ENCODE measurements at places on chromosomes 7 and 10. TPM values are rescaled to one million over a fixed set of nuclear protein-coding genes. Genes with fewer than 3 reads are reported as not detected.

GRCh38 chr7:27532314-27532713 is 130.4 kb downstream of the HIBADH start:
- H3K27ac ChIP-seq: no peak overlapping the region
- DNase-seq: no peak
- H3K4me1 ChIP-seq: no peaks in the 10 kb centered on the region
- H3K36me3 ChIP-seq: peaks cover 21% of the 10 kb centered on the region
- H3K27me3 ChIP-seq: no peaks in the 10 kb centered on the region

GRCh38 chr10:77715088-77715487 is 77.5 kb upstream of the KCNMA1 start:
- H3K27me3 ChIP-seq: no peaks in the 10 kb centered on the region
- peak; percentile 68 for DNase-seq
- peaks cover 8% of the 10 kb centered on the region for H3K4me1 ChIP-seq
- H3K36me3 ChIP-seq: no peaks in the 10 kb centered on the region

GRCh38 chr10:133316732-133317131 is 8.0 kb downstream of the ZNF511 start:
- peaks cover 14% of the 10 kb centered on the region for H3K36me3 ChIP-seq
- peaks cover 32% of the 10 kb centered on the region for H3K4me1 ChIP-seq
- no peaks in the 10 kb centered on the region for H3K27me3 ChIP-seq
- no peak overlapping the region for H3K4me3 ChIP-seq
- no peak overlapping the region for H3K27ac ChIP-seq

- no peaks in the 10 kb centered on the region for H3K4me1 ChIP-seq
- no peaks in the 10 kb centered on the region for H3K36me3 ChIP-seq
- peaks cover 19% of the 10 kb centered on the region for H3K27me3 ChIP-seq
- no peak overlapping the region for H3K4me3 ChIP-seq
Observed at GRCh38 chr10:48801001-48801421, 116.3 kb downstream of the WDFY4 start.

DNA sequence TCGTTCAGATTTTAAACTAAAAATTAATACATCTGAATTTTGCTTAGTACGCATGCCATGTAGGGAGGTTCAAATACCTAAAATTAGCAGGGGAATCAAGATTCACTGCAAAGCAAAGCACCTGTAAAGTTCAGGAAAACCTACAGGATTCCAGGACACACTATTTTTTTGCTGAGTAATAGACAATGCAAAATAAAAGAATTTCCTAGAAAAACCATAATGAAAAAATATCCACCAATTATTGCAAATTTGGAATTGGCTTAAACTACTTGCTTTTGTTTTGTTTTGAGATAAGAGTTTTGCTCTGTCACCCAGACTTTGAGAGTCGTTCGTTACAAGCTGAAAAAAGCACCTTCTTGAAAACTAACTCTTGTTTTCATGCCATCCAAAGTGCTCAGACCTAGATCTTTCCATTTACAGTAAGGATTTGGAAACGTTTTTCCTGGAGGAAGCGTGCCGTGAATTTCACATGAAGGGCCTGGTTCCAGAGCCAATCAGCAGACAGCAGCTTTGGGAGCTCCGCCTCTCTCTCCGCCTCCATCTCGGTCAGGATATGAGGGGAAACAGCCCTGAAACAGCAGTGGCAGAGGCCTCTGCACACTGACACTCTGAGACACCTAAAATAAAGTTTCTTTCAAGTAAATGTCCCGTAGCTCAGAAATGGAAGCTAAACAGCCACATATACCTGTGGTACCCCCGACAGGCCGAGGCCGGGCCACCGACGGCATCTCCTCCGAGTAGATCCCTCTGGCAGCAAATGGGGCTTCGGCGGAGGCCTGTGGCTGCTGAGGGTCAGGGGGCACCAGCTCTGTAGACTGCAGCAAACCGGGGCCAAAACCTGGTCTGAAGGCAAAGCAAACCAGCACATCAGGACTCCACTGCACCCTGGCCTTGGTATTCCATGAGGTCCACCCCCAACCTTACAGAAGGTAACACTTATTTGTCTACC is 45.9 kb upstream of the ATP6V0A4 start:
- peaks cover 14% of the 10 kb centered on the region for H3K27me3 ChIP-seq
- peak; percentile 65 for DNase-seq
- H3K27ac ChIP-seq: no peak overlapping the region
- peaks cover 7% of the 10 kb centered on the region for H3K4me1 ChIP-seq
- H3K36me3 ChIP-seq: no peaks in the 10 kb centered on the region

GRCh38 chr10:110918269-110918642 is 724 bp downstream of the BBIP1 start:
- H3K4me3 ChIP-seq: peak overlapping the region; percentile 90
- H3K27me3 ChIP-seq: no peaks in the 10 kb centered on the region
- DNase-seq: peak; percentile 90
- no peaks in the 10 kb centered on the region for H3K36me3 ChIP-seq
- H3K4me1 ChIP-seq: peaks cover 12% of the 10 kb centered on the region

NYAP1 gene
- 0.82 TPM for total RNA-seq

DNA sequence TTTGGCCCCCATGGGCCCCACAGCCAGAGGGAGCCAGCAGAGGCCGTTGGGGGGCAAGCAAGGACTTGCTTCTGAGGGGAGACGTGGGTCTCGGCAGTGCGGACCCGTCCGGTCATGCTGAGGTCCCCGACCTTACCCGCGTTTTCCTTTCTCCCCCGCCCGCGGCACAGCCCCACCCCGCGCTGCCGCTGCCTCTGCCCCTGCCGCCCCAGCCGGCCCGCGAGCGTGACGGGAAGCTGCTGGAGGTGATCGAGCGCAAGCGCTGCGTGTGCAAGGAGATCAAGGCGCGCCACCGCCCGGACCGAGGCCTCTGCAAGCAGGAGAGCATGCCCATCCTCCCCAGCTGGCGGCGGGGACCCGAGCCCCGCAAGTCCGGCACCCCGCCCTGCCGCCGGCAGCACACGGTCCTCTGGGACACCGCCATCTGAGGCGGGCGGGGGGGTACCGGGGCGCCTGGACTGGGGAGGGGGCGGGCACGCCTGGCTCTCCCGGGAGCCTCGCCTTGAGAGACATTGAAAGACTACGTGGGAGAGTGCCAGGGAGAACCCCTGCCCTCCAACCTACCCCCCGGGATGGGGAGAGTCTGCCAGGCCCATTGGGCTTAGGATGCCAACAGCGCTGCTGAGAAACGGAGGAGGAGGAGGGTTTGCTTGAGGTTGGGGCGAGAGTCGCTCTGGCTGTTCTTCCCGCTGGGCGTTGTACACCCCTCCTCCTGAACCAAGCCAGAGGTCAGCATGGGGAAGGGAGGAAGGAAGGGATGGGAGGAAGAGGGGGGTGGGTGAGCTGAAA is 9.9 kb downstream of the NYAP1 start:
- no peaks in the 10 kb centered on the region for H3K36me3 ChIP-seq
- H3K27me3 ChIP-seq: no peaks in the 10 kb centered on the region
- H3K4me3 ChIP-seq: peak overlapping the region; percentile 30
- no peak overlapping the region for H3K27ac ChIP-seq
- peaks cover 28% of the 10 kb centered on the region for H3K4me1 ChIP-seq
- DNase-seq: peak; percentile 69

DNA sequence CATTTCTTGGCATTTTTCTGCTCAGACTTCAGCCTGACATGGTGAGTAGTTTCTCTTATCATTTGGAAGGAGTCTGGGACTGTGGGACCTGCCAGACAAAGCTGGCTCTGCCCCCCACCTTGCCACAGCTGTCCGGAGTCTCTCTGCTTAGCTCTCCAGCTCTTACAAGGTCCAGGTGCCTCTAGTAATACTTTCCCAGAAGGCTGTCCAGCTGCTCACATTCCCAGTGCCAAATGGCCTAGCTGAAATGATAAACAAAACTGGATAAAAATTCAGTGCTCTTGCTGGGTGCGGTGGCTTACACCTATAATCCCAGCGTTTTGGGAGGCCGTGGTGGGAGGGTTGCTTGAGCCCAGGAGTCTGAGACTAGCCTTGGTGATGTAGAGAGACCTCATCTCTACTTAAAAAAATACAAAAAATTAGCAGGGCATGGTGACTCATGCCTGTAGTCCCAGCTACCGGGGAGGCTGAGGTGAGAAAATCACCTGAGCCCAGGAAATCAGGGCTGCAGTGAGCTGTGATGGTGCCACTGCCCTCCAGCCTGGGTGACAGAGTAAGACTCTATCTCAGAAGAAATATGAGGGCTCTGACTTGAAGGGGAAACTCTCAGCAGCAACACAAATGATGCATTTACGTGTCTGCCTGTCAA is 86.8 kb downstream of the C10orf90 start:
- H3K36me3 ChIP-seq: no peaks in the 10 kb centered on the region
- no peaks in the 10 kb centered on the region for H3K4me1 ChIP-seq
- H3K27me3 ChIP-seq: no peaks in the 10 kb centered on the region

DNA sequence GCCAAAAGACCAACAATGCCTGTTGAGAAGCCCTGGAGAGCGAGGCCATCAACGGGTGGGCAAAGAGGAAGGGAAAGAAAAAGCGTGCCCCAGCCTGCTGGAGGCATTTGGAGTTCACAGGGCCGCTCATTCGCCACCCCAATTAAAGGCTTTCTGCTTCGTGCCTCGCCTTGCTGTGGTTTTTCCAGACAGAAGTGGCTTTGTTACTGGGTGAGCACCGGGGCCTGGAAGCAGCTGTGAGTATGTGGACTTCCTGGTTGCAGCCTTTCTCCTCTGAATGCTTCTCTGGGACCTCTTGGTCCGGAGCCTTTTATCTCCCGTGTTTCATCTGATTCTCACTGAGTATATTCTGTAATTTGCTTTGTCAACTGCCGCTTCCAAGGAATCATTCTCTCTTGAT is 118.1 kb upstream of the EGR2 start:
- H3K4me1 ChIP-seq: no peaks in the 10 kb centered on the region
- H3K4me3 ChIP-seq: no peak overlapping the region
- DNase-seq: no peak
- H3K27ac ChIP-seq: no peak overlapping the region

GRCh38 chr10:33732161-33732680 is 397.8 kb upstream of the NRP1 start:
- H3K27me3 ChIP-seq: no peaks in the 10 kb centered on the region
- H3K27ac ChIP-seq: no peak overlapping the region
- H3K4me3 ChIP-seq: no peak overlapping the region
- H3K36me3 ChIP-seq: no peaks in the 10 kb centered on the region

- H3K27ac ChIP-seq: no peak overlapping the region
- peaks cover 16% of the 10 kb centered on the region for H3K27me3 ChIP-seq
- 0 out of 2 replicates have a peak overlapping the region, but pooled peaks have one; percentile 4 for H3K4me3 ChIP-seq
- H3K4me1 ChIP-seq: peaks cover 9% of the 10 kb centered on the region
Observed at GRCh38 chr7:39414224-39415035, 151.8 kb upstream of the YAE1 start.

AHCYL2 gene
- 5.2 TPM for total RNA-seq

GRCh38 chr10:129951970-129952265 is 12.2 kb downstream of the EBF3 start:
- H3K27ac ChIP-seq: no peak overlapping the region
- no peaks in the 10 kb centered on the region for H3K4me1 ChIP-seq
- no peaks in the 10 kb centered on the region for H3K36me3 ChIP-seq
- DNase-seq: no peak

GRCh38 chr10:8133146-8133545 is 78.7 kb downstream of the GATA3 start:
- H3K36me3 ChIP-seq: no peaks in the 10 kb centered on the region
- H3K4me1 ChIP-seq: no peaks in the 10 kb centered on the region
- no peaks in the 10 kb centered on the region for H3K27me3 ChIP-seq
- H3K4me3 ChIP-seq: no peak overlapping the region

DNA sequence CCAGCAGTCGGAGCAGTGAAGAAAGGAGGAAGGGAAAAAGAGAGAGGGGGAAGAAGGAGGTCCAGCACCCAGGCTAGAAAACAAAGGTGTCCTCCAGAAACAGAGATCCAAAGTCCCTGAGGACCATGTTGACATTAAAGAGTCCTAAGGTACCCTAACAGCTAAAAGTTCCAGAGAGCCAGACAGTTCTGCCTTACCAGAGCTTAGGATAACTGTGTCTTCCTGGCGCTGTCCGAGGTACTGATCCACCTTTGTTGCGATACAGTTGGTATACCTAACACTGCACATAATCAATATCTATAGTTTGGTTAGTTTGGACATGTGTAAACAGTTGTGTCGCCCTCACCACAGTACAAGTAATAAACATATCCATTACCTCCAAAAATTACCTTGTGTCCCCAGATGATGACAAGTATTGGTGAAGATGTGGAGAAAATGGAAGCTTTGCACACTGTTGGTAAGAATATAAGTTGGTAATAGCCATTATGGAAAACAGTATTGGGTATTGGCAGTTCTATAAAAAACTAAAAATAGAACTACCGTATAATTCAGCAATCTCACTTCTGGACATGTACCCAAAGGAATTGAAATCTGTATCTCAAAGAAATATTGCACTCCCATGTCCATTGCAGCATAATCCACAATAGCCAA is 59.8 kb downstream of the GRID1 start:
- DNase-seq: peak; percentile 7
- no peak overlapping the region for H3K27ac ChIP-seq
- no peak overlapping the region for H3K4me3 ChIP-seq
- H3K36me3 ChIP-seq: no peaks in the 10 kb centered on the region

DNA sequence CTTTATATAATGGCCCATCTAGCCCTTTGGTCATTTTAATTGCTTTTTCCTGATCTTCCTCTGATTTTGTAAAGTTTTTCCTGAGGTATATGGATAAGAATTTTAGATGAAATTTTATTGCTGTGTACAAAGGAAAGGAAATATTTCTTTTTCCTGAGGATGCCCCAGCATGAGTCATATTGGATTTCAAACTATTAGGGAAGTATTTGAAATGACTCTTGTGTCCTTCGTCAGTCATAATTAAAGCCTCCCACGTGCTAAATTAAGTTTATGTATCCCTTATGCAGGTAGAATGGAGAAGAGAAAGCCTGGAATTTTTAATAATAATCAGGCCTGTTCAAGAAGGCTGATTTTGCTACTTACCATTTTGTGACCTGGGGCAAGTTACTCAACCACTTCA is 82.6 kb upstream of the GLI3 start:
- H3K36me3 ChIP-seq: no peaks in the 10 kb centered on the region
- DNase-seq: no peak
- no peak overlapping the region for H3K4me3 ChIP-seq
- H3K27me3 ChIP-seq: no peaks in the 10 kb centered on the region

DNA sequence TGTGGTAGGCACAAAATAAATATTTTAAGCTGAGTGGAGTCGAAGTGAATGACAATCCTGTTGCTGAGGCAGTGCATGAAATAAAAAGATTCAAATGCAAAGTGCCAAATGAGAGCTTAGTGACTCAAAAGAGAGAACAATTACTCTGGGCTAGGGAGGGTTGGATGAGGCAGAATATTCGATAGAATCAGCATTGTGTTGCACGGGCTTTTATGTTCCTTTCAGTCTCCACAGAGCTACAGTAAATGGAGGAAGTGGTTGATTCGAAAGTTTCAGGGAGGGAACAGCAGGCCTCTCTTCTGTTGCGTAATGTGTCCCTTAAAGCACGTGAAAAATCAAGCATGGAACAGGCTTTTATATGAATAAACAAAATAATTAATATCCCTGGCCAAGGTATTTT is 599.3 kb upstream of the CELF2 start:
- no peak for DNase-seq
- H3K4me1 ChIP-seq: no peaks in the 10 kb centered on the region
- H3K36me3 ChIP-seq: no peaks in the 10 kb centered on the region
- H3K27me3 ChIP-seq: no peaks in the 10 kb centered on the region

DNA sequence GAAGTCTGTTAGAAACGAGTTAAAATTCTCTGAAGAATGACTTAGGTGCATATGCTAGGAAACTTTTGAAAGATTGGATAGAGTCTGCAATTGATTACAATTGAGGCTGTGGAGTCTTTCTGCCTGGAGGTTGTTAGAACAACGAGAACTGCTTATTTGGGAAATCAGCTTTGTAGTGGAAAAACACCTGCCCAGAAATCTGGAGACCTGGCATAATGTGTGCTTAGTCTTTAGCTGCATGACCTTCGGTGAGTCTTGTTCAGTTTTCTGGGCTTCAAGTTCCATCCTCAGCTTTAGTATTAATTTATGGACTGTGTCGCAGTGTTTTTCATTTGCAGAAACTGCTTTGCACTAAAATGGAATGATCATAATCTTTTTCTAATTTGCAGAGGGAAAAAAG is 31.7 kb downstream of the CCNY start:
- DNase-seq: no peak
- H3K4me3 ChIP-seq: no peak overlapping the region
- H3K4me1 ChIP-seq: peaks cover 40% of the 10 kb centered on the region
- no peaks in the 10 kb centered on the region for H3K27me3 ChIP-seq
- no peaks in the 10 kb centered on the region for H3K36me3 ChIP-seq
- peak overlapping the region; percentile 53 for H3K27ac ChIP-seq

Measured in K562 (cell line).